Posterior vena cava (tissue), 2 donors: ENCODE measurements at places on chromosomes 2 and 18. TPM values are rescaled to one million over a fixed set of nuclear protein-coding genes. Genes with fewer than 3 reads are reported as not detected.

The CCT4 gene
- 86.9 TPM for total RNA-seq

The SLC23A3 gene
- total RNA-seq, result 0.71 TPM

The ADI1 gene
- 43.2 TPM for total RNA-seq

The PRKAG3 gene
- 0.23 TPM for total RNA-seq

The WDR12 gene
- total RNA-seq, result 31.5 TPM

The IL36RN gene
- total RNA-seq, result not detected
